ENCODE measurements at places on chromosomes 12 and 14. TPM values are rescaled to one million over a fixed set of nuclear protein-coding genes. Genes with fewer than 3 reads are reported as not detected.

- H3K27ac ChIP-seq: no peak overlapping the region
- H3K27me3 ChIP-seq: no peaks in the 10 kb centered on the region
- H3K4me3 ChIP-seq: no peak overlapping the region
- no peaks in the 10 kb centered on the region for H3K36me3 ChIP-seq
- H3K4me1 ChIP-seq: no peaks in the 10 kb centered on the region
Observed at GRCh38 chr12:116693286-116694227, 44.3 kb downstream of the SPRING1 start.

- no peaks in the 10 kb centered on the region for H3K4me1 ChIP-seq
- no peaks in the 10 kb centered on the region for H3K36me3 ChIP-seq
- H3K4me3 ChIP-seq: peak overlapping the region; percentile 58
- peak; percentile 82 for DNase-seq
- H3K27ac ChIP-seq: peak overlapping the region; percentile 41
- no peaks in the 10 kb centered on the region for H3K27me3 ChIP-seq
Observed at GRCh38 chr12:121400332-121401139, 618 bp downstream of the RNF34 start.

- DNase-seq: no peak
- no peak overlapping the region for H3K27ac ChIP-seq
- H3K4me1 ChIP-seq: no peaks in the 10 kb centered on the region
- no peak overlapping the region for H3K4me3 ChIP-seq
- H3K36me3 ChIP-seq: no peaks in the 10 kb centered on the region
Observed at GRCh38 chr14:53840444-53840843, 116.2 kb downstream of the BMP4 start.

DNA sequence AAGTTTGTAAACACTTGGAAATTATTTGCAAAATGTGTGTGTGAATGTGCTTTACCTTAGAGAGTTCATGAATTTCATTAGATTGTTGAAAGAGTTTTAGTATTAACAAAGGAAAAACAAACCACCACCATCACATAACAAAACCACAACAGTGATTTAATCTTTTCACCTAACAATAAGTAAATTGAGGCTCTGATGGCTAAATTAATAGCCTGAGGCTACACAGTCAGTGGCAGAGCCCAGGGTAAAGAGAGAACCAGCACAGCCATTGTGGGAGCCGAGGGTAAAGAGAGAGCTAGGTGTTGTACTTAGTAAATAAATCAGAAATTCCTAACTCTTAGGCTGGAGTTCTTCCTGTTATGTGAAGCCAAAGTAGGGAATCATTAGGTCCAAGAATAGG is 51.2 kb upstream of the CAPRIN2 start:
- DNase-seq: no peak
- no peaks in the 10 kb centered on the region for H3K36me3 ChIP-seq
- no peak overlapping the region for H3K27ac ChIP-seq
- H3K4me1 ChIP-seq: peaks cover 2% of the 10 kb centered on the region
- no peak overlapping the region for H3K4me3 ChIP-seq

Gene MDGA2
- 0.15 TPM for total RNA-seq
